ENCODE measurements at places on chromosomes 2 and 18. TPM values are rescaled to one million over a fixed set of nuclear protein-coding genes. Genes with fewer than 3 reads are reported as not detected.
A peak's percentile ranks its signal among the peaks of the same experiment; 100 is the strongest.

DNA sequence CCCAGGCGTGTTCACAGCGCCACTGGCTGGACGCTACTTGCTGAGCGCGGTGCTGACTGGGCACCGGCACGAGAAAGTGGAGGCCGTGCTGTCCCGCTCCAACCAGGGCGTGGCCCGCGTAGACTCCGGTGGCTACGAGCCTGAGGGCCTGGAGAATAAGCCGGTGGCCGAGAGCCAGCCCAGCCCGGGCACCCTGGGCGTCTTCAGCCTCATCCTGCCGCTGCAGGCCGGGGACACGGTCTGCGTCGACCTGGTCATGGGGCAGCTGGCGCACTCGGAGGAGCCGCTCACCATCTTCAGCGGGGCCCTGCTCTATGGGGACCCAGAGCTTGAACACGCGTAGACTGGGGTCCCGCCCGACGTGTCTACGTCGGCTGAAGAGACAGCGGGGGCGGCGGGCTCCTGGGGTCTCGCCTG, 891 bp upstream of the KHK start:
- no peak for DNase-seq

DNA sequence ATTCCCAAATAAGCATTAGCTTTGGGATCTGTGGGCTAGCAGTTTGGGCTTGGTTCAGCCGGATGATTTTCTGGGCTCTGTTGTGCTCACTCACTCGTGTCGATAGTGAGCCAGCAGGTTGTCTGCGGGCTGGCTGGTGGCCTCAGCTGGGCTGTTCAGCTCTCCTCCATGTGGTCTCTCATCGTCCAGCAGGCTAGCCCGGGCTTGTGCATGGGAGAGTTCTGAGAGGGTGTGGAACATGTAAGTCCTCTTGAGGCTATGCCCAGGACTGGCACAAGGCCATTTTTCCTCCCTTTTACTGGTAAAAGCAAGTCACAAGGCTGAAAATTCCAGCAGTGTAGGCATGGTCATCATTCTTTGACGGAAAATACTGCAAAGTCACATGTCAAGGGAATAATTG, 38.5 kb downstream of the NTSR2 start:
- DNase-seq: no peak

DNA sequence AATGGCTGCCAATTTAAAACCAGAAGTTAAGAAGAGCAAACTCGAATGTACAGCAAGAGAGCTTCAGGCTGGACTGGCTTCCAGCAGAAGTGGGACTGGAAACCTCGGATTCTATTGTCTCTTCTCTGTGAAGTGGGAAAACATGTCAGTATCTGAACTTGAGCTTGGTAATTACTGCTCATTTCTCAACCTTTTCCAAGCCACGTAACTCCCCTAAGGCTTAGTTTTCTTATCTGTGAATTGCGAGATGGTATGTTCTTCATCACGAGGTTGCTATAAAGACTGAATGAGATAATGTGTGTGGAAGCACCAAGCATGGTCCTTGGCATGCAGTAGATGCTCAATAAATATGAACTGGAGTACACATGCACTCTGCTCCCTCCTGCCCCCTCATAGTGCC, 259.4 kb upstream of the SPRED2 start:
- DNase-seq: no peak

DNA sequence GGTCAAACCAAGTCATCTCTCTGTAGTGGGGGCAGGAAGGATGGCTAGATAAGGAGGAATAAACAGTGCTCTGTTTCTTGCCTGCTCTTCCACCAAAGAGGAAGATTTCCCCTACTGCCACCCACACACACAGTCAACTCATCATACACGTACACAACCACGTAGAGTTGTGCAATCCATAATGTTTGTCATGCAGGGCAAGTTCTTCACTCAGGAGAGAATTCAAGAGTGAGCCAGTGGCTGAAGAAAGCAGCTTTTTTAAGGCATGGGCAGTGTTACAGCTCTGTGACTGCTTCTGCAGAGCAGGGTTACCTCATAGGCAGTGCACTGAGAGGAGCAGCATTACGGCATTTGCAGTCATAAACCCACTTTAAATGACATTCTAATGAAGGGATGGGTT, 283.0 kb downstream of the RND3 start:
- no peak for DNase-seq

- DNase-seq: no peak
Measured at GRCh38 chr2:155842103-155842502, 490.4 kb downstream of the NR4A2 start.

- peak; percentile 20 for DNase-seq
Measured at GRCh38 chr2:287471-287885, 413 bp downstream of the ALKAL2 start.

GRCh38 chr2:237983922-237984321, 17.1 kb downstream of the UBE2F start:
- no peak for DNase-seq

DNA sequence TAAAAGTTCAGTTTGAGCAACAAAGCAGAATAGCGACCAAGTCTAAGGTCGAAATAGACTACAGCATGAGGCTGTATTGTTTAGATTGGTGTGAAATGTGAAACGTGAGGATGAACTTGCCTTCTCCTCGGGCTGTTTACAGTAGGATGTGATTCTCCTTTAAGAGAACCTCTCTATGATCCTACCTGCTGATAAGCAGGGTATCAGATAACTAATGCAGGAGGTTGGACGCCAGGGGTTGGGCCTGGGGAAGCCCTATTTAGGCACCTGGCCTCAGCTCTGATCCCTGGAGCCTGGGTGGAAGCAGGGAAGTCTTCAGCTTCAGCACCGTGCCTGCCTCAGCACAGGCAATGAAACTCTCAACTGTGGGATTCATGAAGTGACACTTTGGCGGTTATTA, 11.4 kb downstream of the CRYGD start:
- DNase-seq: no peak

- no peak for DNase-seq
Measured at GRCh38 chr18:8116341-8117005, 492.8 kb upstream of the RAB12 start.

- DNase-seq: peak; percentile 55
Measured at GRCh38 chr2:96156926-96157648, 11.8 kb upstream of the DUSP2 start.

GRCh38 chr2:55519938-55520885, 694 bp downstream of the CFAP36 start:
- peak; percentile 46 for DNase-seq

DNA sequence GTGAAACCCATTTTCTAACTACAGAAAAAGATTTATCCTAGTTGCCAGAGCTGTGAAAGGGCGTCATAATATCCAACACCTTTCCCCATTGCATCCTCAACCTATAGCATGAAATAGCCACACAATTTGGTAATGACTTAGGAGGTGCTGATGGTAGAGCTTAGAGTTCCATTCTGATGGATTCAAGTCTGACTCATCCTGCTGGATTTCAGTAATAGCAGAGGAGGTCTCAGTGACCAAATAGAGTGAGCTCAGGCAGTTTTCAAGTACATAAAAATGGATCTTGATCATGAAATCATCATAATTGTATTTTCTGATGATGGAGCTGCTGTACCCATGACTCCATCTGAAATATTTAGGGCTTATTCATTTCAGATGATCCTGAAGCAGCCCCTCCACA, 270.7 kb upstream of the KLHL29 start:
- DNase-seq: no peak

DNA sequence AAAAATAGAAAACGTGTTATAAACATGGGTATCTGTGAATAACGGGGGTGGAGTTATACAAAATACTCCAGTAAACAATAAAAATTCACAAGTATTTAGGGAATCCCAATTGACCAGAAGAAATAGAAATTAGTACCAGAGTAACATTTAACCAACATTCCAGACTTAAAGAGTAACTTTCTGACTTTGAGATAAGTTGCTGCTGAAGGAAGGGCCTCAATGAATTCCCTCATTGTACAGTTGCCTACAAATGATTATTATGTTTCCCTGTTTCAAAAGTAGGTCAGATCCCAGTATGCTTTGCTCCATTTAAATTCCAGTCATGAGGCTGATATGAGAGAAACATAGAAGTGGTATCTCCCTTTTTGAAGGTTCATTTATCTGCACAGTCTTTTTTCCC, 88.3 kb upstream of the KCNH7 start:
- no peak for DNase-seq

DNA sequence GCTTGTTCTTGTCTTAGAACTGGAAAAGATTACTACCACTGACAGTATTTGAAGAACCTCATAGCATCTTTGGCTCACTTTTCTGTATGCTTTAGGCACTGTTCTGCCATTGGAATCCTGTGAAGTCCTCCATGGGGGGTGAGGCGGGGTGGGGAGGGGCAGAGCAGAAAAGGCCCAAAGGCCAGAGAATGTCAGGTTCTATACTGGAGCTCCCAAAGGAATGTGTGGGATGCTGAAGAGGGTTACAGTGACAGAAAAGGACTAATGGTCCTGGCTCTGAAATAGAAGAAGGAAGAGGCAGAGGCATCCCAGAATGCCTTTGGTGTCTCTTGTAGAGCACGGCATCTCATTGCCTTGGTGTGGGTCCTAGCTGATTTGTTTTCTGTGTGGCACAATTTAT, 141.9 kb downstream of the HAUS1 start:
- DNase-seq: no peak

DNA sequence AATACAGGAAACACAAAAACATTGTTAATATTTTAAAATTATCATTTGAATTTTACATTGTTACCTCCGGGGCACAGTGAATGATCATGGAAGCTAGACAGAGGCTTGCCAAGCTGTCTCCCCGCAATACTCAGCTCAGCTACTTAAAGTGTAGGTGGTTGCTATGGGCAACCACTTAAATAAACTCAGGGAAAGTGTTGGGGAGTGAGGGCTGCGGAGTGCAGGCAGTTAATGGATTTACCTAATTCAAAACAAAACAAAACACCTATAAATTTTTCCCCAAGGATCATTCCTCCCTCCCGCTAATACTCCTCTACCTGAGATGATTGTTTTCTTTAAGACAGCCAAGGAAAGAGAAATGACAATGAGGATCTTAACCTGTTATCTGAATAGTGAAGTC, 349.5 kb downstream of the TGIF1 start:
- no peak for DNase-seq

GRCh38 chr2:10161206-10161931, 38.8 kb downstream of the RRM2 start:
- DNase-seq: no peak

DNA sequence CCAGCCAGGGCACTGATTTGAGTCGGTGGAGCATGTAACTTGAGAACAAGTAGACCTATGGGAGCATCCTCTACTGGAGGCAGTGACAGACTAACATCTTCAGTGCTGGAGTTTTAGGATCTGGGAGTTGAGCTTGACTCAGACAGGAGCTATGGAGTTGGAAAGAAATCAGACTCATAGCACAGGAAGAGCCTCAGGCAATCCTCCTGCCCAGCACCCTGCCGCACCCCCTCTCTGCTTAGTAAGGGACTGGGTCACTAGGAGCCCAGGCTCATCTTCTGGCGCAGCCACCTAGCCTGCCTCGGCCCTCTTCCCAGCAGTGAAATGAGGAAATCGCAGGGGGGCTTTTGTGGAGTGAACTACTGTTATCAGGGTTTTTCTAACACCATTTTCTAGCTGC, 3.6 kb downstream of the ARID5A start:
- DNase-seq: no peak

DNA sequence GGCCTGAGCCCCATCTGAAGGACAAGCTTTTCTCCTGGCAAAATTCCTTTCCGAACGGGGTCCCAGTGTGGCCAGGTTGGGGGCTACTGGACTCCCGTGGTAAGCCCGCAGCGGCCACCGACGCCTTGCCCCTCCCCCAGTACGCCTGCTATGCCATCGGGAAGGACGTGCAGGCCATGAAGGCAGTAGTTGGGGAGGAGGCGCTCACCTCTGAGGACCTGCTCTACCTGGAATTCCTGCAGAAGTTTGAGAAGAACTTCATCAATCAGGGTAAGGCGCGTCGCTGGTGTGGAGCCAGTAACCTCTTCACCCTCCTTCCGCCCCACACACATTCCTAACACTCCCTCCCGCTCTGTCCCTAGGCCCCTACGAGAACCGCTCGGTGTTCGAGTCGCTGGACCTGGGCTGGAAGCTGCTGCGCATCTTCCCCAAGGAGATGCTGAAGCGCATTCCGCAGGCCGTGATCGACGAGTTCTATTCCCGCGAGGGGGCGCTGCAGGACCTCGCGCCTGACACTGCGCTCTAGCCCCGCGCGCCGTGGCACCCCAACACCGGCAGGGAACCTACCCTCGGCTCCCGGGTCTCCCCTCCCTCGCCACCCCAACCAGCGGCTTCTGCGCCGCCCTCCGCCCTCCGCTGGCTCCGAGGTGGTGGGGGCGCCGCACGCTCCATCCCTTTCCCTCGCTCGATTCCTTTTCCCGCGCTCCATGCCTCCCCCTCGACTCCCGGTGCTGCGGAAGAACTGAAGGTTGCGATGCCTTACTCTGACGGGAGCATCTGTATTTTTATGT, 13.6 kb upstream of the ANKRD53 start:
- peak; percentile 74 for DNase-seq

GRCh38 chr18:26052505-26052904, 37.9 kb downstream of the SS18 start:
- no peak for DNase-seq

DNA sequence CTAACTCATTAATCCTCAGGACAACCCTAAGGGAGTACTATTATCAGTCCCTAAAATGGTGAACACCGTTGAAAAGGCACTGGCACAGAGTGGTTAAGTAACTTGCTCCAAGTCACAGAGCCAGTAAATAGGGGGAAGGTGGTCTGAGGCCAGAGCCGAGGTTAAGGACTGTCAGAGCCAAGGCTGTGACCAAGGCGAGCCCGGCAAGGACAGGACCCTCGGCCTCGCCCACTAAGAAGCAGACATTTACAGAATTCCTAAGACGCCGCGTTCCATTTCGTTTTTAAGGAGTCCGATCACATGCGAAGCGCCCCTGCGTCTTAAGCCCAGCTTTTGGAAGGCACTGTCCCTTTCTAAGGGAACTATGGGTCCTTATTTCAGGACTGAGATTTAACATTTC, 1.1 kb downstream of the PDIA6 start:
- no peak for DNase-seq

The RAD51AP2 gene
- not detected for polyA plus RNA-seq

The LAMA1 gene
- polyA plus RNA-seq: not detected

The SLC4A3 gene
- polyA plus RNA-seq: not detected

The SEPTIN2 gene
- polyA plus RNA-seq: 91.6 TPM

The SDC1 gene
- polyA plus RNA-seq: not detected

The NEURL3 gene
- polyA plus RNA-seq: not detected

The ARL5A gene
- 82.4 TPM for polyA plus RNA-seq

The TGFA gene
- not detected for polyA plus RNA-seq

The UGT1A8 gene
- not detected for polyA plus RNA-seq

The CDCA7 gene
- 0.38 TPM for polyA plus RNA-seq

The INPP4A gene
- polyA plus RNA-seq: 2.7 TPM

The INHA gene
- polyA plus RNA-seq: not detected

Data from naive B cell (primary cell).